Activated gamma-delta T cell treated with anti-CD3 and anti-CD28 coated beads, Interleukin-2, amount 50 U/mL, for 16 hours (primary cell): ENCODE measurements at places on chromosomes 1 and 21.

DNA sequence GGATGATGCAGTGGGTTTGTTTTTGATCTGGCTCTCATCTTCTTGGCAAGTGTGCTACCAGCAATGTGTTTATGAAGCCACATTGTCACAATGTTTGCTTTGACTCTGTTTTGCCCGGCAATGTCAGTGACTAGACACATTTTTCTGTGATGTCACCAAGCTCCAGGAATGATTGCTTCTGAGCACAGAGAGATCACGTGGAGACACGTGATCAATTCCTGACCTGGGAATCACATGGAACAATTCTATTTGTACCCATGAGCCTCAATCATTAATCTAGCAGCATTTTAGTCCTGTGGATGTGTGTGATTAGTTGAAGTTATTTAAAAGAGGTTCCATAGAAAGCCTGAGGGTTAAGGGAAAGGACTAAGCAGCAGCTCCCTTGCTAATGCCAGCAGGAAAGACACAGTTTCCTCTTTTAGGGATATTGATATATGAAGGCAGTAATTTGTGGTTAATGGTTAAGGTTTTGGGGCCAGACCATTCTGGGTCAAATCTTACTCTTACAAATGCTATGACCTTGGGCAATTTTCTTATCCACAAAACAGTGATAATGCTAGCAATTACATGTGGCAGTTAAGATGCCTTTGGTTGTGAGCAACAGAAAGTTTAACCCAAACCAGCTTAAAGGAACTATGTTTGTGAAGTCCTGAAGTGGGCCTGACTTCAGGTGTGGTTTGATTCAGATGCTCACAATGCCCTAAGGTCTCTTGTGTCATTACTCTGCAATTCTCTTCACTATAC, 59.0 kb downstream of the FASLG start:
- no peak for DNase-seq

DNA sequence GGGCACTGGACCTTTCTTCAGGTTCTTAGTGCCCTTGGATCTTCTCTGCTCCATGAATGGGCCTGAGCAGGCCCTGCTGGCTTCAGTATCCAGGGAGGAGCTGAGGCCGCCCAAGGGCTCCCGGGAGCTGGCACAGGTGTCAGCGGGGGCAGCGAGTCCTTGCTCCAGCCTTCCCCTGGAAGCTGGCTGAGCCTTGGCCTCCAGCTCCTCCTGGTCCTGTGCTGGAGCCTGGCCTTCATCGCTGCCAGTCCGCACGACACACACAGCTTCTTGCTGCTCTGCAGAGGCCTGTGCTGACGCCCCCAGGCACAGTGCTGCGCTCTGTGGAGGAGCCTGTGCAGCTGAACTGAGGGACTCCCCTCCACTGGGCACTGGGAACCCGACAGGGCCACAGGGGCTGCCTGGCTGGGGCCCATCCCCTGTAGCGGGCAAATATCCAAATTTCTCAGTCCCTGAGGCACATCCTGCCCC, 1.7 kb downstream of the SPOCD1 start:
- no peak for DNase-seq

- no peak for DNase-seq
These were observed 7.6 kb downstream of the APOBEC4 start for GRCh38 chr1:183645531-183645930.

GRCh38 chr1:88647249-88647645, 36.8 kb upstream of the PKN2 start:
- DNase-seq = no peak

DNA sequence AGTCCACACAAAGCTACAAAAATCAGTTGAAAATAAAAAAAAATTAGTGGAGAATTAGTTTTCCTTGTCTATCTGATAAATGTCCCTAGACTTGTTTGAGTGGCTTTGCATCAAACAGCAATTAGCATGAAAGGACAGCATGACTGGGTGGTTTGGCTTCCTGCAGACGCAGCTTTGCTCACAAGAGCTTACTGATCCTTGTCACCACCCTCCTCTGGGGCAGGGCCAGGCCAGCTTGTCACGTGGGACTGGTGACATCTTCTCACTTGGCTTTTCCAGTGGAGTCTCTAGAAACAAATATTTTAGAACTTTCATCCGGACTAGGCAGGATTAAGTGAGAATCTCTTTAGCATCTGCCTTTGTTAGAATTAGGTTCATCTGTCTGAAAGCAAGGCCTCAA, 76.0 kb upstream of the OLIG2 start:
- DNase-seq = no peak

GRCh38 chr1:170397061-170397460, 134.9 kb upstream of the GORAB start:
- DNase-seq = no peak

- no peak for DNase-seq
These were observed 79.2 kb downstream of the MAN1C1 start for GRCh38 chr1:25695771-25696311.

- DNase-seq = no peak
These were observed 9.0 kb downstream of the GON4L start for GRCh38 chr1:155847823-155848529.

DNA sequence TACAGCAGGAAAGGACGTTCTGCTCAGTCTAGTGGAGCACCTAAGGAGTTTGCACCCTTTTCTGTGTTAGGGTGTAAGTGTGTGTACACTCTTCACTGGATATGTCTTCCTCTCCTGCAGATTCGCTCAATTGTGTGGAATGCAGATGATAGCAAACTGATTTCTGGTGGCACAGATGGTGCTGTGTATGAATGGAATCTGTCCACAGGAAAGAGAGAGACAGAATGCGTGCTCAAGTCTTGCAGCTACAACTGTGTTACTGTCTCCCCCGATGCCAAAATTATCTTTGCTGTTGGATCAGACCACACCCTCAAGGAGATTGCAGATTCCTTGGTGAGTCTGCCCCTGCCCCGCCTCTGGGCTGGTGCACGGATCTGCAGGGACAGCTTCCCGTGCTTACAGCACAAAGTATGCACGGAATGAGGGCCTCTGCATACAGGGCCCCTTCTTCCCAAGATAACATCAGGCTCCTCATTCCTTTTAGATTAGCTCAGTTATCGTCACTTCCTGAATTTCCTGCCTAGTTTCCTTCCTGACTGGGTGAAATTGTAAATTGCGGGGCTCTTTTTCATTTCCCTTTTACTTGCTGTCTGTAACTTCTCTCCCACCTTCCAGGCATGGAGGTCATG, 34.6 kb downstream of the CFAP57 start:
- DNase-seq = no peak

GRCh38 chr21:35457097-35457804, 408.1 kb upstream of the RUNX1 start:
- DNase-seq = no peak
